ENCODE measurements at places on chromosomes 2 and 18.

DNA sequence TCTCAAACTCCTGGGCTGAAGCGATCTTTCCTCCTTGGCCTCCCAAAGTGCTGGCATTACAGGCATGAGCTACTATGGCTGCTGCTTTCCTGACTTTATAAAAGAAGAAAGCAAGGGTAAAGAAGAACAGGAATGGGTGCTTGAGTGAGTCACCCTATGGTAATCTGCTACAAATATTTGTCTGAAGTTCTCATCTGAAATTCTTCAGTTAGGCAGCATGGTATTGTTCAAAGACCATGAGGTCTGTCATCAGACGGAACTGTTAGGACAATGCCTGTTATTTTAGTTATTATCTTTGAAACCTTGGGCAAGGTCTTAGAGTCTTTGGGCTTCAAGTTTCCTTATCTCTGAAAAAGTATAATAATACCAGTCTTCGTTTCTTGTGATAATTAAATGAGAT lies 695.8 kb downstream of the RNF144A start:
- no peak for DNase-seq

DNA sequence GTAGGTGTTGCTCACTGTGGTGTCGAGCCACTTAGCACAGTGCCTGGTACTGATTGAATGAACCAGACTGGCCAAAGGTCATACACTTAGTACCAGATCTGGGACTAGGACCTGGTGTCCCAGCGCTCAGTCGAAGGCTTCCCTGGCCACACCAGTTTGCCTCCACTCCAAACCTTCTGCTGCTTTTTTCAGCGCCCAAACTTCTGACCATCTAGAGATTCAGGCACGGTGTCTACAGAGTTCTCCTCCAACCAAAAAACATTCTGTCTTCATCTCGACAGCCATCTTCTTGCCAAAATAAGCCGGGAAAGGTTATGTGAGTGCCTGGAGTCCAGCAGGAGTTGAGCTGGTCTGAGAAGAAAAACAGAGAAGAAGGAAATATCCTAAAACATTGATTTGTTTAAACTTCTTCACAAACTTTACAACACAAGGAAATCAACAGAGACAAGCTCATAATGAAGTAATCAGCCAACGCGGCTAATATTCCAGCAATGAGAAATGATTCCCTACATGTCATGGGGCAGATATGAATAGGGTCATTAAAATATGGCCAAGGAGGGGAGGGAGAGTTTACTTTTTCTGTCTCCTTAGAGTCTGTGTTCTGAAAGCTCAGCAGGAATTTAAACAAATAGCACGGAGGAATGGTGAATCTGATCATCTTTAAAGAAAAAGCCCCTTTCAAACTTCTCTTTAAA lies 2.3 kb upstream of the GLI2 start:
- DNase-seq: no peak

- peak; percentile 71 for DNase-seq
These were observed 50.6 kb downstream of the TTC21B start for GRCh38 chr2:165902934-165903333.

GRCh38 chr2:64646007-64646880 lies 7.5 kb downstream of the SERTAD2 start:
- peak; percentile 67 for DNase-seq

Measured in hematopoietic multipotent progenitor cell (in vitro differentiated cells).